ENCODE measurements at places on chromosomes 4 and X. TPM values are rescaled to one million over a fixed set of nuclear protein-coding genes. Genes with fewer than 3 reads are reported as not detected.

The ETDA gene
- total RNA-seq: not detected

The NAP1L3 gene
- 0.67 TPM for total RNA-seq

The USP26 gene
- total RNA-seq: not detected

The GLA gene
- total RNA-seq: 46.9 TPM

The APBB2 gene
- 121 TPM for total RNA-seq

The HS6ST2 gene
- 0.19 TPM for total RNA-seq

The EPHA5 gene
- not detected for total RNA-seq

The RASGEF1B gene
- 32.5 TPM for total RNA-seq

The MSANTD1 gene
- total RNA-seq: 0.80 TPM

The ART3 gene
- not detected for total RNA-seq

DNA sequence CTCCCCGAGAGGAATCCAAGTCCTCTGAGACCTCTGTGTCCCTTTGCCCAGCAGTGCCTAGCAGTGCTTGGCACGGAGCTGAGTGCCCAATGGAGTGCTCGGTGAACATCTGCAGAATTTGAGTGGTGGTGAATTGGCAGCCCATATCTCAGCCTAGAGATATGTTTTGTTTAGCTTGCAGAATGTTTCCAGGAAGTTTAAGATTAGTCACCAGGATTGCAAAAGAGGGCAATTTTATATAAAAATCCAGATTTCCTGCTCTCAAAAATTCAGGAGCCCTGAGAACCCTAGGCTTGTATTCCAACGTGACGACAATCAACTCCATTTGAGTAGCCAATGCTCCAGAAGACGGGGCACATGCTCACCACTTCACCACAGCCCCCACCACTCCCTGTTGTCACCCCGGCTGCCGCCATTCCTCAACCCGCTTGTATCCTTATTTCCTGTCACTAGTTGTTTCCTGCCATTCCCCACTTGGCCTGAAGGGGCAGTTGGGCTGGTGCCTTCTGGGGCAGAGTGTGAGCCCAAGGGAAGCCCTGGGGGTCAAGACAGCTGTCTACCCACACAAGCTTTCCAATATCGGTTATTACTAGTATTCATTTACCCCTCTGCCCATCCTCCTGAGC is 116.9 kb downstream of the EFNB1 start:
- peak; percentile 87 for DNase-seq

- DNase-seq: no peak
Measured at GRCh38 chr4:109614466-109614865, 54.4 kb downstream of the MCUB start.

GRCh38 chrX:55102754-55103153 is 13.9 kb downstream of the PAGE2 start:
- no peak for DNase-seq

DNA sequence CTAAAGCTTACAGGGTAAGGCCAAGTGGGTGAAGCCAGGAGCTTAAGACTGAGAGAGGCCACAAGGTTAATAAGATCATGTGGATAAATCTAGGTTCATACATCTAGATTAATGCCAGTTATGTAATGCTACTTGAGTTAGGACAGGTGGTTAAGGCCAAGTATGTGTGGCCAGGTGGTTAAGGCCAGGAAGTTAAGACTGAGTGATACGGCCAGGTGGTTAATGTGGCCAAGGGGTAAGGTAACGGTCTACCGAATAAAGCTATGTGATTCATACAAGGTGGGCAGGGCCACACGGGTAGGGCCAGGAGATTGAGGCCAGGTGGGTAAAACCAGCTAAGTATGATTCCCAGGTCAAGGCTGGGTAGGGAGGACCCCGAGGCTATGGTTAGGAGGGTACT is 223.0 kb downstream of the TACR3 start:
- no peak for DNase-seq

DNA sequence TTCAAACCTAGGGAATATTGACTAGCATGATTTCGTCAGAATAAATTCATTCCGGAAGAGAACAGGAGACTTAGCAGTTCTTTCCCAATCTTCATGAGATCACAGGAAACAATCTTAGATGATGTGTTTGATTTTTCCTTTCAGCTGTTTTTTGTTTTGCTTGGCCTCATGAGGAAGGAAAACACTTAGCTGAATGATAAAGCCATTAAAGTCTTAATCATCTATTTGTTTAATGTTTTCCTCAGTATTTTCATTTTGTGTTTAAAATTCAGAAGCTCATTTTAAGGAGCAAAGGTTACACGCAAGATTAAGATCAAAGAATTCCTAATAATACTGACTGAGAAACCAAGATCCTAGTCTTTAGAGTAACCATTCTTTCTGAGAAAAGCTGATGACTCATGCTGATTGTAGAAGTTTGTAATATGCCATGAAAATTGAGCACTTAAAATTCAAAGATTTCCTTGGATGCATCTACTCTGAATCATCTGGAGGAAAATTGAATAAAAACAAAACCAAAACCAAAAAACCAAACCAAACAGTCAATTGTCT is 15.4 kb upstream of the TBC1D19 start:
- DNase-seq: no peak

GRCh38 chr4:142528433-142528832 is 317.7 kb downstream of the INPP4B start:
- DNase-seq: no peak

GRCh38 chrX:97740886-97741285 is 857.2 kb downstream of the RPA4 start:
- no peak for DNase-seq

- DNase-seq: no peak
Measured at GRCh38 chr4:53313510-53313909, 52.4 kb downstream of the SCFD2 start.

DNA sequence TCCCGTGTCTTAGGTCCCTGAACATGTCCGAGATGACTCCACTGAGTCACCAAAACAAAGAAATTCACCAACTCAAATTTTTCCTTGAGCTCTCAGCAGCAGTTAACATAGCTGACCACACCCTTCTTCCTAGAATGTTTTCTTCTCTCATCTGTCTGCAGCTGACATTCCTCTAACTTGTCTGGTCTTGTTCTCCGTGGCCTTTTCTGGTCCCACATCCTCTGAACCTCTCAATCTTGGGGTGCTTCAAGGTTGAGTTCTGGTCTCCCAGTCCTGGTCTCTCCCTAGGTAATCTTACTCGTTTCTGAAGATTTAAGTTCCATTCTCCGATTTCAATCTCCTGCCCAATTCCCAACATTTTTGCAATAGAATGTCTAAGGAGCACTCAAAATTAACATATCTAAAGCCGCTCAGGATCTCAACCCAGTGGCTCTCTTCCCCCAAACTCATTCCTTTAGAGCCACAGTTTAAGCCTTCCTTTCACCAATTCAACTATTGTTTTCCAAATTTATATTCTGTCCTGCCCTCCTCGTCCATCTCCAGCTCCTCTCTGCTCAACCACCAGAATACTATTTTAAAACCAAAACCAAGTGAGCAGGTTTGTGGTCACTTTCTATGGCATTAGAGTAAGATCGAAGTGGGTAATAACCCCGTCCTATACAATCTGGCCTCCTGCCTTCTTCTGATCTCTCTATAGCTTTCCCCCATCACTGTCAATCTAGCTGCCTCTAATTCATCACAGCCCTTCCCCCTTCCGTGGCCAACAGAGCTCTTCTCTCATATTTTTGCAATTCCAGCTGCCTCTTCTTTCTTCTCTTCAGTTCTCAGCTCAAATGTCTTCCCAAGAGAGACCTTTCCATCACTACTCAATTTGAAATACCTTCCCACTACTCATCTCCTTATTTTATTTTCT is 1.2 kb downstream of the TRIML2 start:
- DNase-seq: no peak

DNA sequence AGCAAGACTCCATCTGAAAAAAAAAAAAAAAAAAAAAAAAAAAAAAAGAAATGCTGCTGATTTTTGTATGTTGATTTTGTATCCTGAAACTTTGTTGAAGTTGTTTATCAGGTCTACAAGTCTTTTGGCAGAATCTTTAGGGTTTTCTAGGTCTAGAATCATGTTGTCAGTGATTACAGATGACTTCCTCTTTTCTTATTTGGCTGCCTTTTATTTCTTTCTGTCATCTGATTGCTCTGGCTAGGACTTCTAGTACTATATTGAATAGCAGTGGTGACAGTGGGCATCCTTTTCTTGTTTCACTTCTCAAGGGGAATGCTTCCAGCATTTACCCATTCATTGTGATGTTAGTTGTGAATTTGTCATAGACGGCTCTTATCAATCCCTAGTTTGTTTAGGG is 334.4 kb downstream of the SPRY1 start:
- DNase-seq: no peak

DNA sequence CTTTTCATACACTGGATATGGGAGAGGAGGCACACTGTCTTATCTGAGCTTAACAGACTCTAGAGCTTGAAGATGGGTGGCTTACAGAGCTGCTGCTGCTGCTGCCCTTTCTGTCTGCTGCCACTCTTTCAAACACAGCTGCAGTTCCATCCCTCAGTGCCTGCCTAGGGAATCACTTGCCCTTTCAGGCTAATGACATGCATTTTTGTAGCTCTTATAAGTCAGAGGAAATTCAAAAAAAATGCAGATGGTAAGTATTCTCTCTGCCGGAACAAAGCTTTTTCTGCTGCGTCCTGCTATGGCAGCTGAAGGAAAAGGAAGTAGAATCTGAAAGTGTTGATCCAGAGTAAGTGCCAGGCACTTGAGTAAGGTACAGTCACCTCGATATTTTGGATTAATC is 460.4 kb upstream of the DIAPH2 start:
- DNase-seq: no peak

- no peak for DNase-seq
Measured at GRCh38 chrX:3690140-3690539, 23.3 kb downstream of the PRKX start.

DNA sequence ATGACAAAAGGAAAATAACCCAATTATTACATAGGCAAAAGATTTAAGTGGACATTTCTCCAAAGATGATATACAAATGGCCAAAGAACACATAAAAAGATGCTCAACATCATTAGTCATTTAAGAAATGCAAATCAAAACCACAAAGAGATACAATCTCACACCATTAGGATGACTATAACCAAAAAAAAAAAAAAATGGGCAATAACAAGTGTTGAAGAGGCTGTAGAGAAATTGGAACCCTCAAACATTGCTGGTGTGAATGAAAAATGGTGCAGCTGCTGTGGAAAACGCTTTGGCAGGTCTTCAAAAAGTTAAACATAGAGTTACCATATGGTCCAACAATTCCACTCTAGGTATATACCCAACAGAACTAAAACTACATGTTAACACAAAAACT is 5.6 kb upstream of the PRDX4 start:
- DNase-seq: no peak

DNA sequence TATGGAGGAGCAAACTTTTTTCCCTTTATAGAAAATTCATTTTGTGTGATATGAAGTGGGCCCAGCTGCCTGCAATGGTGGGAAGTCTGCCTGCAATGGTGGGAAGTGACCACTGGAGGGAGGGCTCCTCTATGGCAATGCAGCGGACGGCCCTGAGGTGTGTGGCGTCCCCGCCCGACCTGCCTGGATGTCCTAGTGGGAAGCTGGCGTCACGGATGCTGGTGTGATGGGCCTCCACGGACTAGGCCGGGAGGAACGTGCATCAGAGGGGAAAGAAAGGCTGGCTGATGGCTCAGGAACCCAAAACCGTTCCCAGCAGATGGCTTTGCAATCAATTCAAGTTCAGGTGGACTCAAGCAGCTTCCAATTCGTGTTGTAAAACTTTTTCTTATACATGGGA is 177.9 kb downstream of the AFAP1 start:
- DNase-seq: no peak

DNA sequence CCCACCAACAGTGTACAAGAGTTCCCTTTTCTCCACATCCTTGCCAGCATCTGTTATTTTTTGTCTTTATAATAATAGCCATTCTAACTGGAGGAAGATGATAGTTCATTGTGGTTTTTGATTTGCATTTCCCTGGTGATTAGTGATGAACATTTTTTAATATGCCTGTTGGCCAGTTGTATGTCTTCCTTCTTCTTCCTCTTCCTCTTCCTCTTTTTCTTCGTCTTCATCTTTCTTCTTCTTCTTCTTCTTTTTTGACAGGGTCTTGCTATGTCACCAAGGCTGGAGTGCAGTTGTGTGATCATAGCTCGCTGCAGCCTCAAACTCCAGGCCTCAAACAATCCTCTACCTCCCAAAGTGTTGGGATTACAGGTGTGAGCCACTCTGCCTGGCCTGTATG is 87.4 kb downstream of the CCDC160 start:
- DNase-seq: no peak

DNA sequence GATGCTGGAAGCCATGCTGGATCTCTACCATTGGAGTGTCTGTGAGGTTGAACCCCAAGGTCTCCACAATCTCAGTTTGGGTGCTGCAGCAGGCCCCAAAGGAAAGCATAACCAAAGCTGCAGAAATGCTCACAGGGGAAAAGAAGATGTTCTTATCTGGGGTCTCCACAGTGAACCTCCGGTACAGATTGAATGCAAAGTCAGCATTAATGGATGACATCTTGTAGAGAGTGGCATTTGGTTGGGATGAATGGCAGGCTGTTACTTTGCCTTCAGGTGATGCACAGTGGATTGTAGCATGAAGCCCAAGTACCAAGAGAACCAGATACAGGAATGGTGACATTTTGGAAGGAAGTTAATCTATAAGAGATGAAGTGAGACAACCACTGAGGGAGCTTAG is 1.8 kb downstream of the SERPINA7 start:
- no peak for DNase-seq

- DNase-seq: no peak
Measured at GRCh38 chr4:7750523-7750922, 189.1 kb downstream of the AFAP1 start.

- no peak for DNase-seq
Measured at GRCh38 chr4:186840771-186841301, 117.2 kb upstream of the FAT1 start.

- DNase-seq: no peak
Measured at GRCh38 chr4:124904723-124905388, 192.3 kb upstream of the ANKRD50 start.

DNA sequence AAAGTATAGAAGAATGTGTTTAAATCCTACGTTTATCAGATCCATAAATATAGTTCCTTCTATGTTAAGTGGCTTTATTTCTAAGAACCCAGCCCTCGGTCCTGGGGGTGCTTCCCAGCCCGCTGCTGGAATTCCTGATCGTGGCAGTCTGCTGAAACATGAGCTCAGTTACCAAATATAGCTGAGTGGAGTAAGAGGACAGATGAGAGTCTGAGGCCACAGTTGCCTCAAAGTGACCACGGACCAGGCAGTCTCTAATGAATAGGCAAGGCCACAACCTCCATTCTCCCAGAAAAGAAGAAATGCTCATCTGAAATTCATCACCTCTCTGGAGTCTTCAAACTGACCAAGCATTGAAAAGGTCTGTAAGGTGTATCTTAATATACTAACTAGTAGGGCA is at the start of gene PALLD:
Gene PALLD, plus strand, starts transcription at position 219 of the 400 bp plus-strand sequence.
- DNase-seq: no peak

All from mesenteric fat pad (tissue), 1 donor.